ENCODE measurements at places on chromosomes 16 and 17.

GRCh38 chr17:17841601-17842025, 4.8 kb upstream of the SREBF1 start:
- ATAC-seq: peak; percentile 5

GRCh38 chr17:49997301-49997650, 2.3 kb upstream of the DLX3 start:
- peak; percentile 1 for ATAC-seq

DNA sequence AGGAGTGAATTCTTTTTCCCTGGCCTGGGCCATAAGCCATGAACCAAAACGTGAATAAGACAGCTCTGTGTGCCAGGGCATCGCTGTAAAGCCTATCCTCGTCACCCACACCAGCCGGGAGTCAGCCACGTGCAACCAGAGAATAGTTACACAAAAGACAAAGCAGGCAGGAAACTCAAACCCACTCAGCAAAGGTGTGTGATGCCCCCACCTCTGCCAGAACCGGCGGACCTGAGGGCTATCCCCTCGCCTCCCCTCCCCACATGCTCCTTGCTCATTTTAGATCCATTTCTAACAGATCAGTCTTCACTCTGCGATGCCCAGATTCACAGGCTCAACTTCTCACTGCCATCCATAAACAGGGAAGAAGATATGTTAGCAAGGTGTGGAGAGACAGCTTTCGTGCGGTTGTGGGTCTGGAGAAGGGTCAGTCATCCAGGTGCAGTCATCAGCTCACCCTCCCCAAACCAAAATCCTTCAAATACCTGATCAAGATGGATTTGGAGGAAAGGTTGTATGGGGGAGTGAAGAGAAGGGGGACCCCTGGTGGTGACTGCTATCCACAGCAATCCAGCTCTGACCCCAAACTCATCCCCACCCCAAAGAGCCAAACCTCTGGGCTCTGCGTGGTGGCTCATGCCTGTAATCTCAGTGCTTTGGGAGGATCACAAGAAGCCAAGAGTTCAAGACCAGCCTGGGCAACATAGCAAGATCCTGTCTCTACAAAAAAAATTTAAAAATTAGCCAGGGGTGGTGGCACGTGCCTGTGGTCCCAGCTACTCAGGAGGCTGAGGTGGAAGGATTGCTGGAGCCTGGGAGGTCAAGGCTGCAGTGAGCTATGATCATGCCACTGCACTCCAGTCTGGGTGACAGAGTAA, 219.2 kb downstream of the C16orf78 start:
- ATAC-seq: peak; percentile 75

DNA sequence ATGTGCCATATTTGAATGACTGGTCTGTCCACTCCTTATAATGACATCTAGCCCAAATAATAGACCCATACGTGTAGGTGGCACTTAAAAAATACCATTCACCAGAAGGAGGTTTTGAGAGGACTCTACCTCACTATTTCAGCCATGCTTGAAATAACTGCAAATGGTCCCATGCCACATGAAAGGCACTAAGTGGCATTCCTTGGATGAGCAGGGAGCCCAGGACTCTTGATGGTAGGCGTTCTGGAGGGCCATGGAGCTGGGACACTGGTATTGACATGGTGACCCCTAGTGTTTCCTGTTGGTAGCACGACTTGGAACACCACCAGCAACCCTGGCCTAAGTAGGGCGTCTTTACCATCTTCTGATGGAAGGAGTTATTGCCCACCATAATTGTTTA, 148.7 kb upstream of the ZFHX3 start:
- peak; percentile 94 for ATAC-seq

DNA sequence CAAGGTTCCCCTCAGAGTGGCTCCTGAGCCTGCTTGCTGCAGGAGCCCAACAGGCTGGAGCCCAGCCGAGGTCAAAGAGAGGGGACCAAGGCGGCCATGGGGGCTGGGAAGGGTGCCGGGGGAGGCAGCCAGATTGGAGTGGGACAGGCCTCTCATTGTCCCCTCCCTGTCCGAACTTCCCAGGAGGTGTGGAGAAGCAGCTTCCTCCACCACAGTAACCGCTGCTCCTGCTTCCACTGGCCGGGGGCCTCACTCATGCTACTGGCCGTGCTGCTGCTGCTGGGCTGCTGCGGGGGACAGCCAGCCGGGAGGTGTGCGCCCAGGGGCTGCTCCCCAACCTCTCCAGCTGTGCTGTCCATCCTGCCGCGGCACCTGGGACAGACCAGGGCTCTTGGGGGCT, 29.3 kb downstream of the TMEM94 start:
- no peak for ATAC-seq

- peak; percentile 0 for ATAC-seq
Observed at GRCh38 chr16:28845761-28846079, 428 bp downstream of the TUFM start.

DNA sequence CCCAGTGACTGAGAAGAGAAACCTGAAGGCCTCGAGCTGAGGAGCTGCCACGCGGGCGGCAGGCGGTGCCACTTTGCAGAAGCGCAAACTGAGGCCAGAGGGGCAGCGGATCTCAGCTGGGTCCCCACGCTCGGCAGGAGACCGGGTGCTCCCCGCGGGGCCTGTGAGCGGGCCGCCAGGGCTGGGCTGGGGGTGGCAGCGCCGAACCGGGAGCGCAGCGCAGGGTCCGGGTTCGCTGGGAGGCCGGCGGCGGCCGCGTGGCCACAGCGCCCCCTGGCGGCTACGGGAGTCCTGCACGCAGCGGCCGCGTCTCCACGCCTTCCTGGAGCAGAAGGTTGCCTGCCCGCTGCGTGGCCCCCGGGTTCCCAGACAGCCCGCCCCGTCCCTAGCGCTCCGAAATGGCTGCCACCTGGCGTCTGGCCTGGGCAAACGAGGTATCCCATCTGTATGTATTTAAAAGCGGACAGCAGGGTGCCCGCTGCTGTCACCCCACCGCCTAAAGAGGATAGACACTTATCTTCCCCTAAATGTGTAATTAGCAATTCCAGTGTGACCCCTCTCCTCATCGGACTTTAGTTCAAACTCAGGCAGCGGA, 96.1 kb upstream of the CDH5 start:
- peak; percentile 87 for ATAC-seq

DNA sequence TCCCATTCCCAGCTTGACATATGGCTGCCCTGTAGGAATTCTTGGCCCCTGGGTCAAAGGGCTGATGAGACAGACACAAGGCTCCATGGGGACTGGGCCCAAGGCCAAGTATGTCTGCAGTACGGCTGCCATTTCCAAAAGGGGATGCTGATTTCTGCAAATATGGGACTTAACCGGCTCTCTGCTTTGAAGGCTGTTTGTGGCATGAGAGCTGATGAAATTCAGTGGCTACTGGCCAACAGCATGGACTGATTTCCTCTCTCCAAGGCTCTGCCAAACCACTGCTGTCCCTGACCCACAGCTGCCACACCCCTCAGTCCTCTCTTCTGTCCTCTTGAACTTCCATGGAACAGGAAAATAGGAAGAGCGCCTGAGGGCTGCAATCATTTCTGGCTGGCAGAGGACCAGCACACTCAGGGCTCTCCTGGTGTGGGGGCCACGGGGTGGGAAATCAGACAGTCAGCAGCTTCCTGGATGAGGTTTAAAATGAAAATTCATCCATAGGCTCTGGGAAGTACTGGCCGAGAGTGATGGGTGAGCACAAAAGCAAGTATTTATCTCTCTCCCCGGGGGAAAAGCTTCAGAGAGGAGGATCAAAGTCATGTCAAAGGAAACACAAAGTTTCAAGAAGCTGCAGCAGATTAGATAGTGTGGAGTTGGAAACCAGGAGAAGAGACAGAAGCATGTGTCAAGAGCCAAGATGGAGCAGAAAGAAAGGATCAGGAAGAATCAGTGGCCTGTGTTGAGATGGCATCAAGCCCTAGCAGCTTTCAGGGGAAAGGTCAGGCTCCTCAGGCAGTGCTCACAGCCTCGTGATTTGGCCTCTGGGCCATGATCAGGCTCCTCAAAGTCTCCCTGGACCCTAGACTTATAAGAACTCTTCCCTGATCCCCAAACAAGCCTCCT, 64.1 kb upstream of the SREBF1 start:
- ATAC-seq: peak; percentile 90

GRCh38 chr17:35876534-35876933, 3.6 kb downstream of the CCL5 start:
- ATAC-seq: no peak

- ATAC-seq: no peak
Observed at GRCh38 chr17:82490512-82491195, 28.9 kb upstream of the FOXK2 start.

- ATAC-seq: no peak
Observed at GRCh38 chr16:76164970-76165558, 112.1 kb upstream of the CNTNAP4 start.

GRCh38 chr16:30946671-30947540, 2.0 kb upstream of the ORAI3 start:
- no peak for ATAC-seq

DNA sequence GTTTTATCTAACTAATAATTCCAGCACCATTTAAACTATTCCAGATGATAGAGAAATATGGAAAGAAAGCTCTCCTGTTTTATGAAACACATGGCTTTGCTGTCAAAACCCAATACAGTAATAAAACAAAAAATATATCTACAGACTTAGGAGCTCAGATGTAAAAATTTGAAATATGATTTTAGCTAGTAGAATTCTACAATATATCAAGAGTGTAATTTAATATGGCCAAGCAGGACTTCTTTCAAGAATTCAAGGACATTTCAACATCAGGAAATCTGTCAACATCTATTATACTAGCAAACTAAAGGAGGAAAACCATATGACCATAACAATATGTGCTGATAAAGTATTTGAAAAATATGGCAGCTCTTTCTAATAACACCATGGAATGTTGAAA, 57.5 kb downstream of the CCDC182 start:
- ATAC-seq: peak; percentile 90

DNA sequence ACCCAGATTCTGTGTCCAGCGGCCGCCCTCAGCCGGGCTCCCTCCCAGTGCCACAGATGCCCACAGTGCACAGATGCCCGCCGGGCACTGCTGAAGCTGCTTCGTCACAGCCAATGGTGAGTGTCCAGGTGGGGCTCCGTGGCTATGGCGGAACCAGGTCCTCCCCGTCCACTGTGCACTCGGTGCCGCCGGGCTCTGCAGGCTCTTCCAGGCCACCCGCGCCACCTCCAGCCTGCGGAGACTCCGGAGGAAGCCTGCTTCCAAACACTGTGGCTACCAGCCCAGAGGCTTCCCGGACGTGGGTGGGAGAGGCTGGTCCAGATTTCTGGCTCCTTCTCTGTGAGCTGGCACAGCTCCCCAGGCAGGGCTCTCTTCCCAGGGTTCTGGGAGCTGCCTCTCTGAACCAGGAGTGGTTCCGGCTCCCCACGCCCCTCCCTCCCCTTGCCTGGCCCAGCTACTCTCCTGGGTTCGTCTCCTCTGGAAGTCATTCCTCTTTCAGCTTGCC, 2.8 kb upstream of the PYCR1 start:
- no peak for ATAC-seq

- ATAC-seq: peak; percentile 30
Observed at GRCh38 chr16:29821643-29822115, 1.4 kb downstream of the MVP start.

GRCh38 chr17:49407981-49408501, 6.6 kb downstream of the PHB1 start:
- ATAC-seq: peak; percentile 95

DNA sequence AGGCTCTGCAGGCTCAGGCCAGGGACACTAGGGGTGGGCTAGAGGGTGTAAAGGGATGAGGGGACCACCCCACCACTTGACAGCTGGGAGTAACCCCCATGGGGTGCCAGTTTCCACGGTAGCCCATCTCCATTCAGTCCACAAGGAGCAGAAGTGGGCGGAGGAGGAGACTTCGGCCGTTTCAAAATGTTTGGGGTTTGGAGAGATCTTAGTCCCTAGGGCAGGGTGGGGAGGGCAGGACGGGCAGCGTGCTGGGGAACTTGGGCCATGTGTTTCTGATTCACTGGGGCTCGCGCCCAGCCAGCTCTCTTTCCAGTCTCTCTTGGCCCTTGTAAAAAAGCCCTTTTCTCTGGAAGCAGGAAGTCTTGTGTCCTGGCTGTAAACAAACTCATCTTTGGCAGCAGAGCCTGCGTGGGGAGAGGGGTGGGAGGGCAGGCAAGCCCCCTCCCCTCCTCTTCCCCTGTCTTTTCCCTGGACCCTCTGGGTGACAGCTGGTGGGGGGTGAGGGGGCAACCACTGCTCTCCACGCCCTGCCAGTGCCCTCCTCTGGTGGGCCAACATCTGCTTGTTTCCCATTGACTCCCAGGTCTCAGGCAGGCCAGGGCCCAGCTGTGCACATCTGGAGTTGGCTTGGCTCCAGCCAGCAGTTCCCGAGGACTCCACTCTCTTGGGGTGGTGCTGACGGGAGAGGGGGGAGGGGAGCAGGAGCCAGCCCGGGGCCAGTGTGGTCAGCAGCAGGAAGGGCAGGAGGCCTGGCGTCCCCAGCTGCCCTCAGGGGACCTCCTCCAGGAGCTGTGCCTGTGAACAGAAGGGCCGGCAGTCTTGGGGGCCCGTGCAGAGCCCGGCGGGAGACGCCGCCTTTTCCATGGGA, 8.1 kb downstream of the CYGB start:
- ATAC-seq: peak; percentile 79

DNA sequence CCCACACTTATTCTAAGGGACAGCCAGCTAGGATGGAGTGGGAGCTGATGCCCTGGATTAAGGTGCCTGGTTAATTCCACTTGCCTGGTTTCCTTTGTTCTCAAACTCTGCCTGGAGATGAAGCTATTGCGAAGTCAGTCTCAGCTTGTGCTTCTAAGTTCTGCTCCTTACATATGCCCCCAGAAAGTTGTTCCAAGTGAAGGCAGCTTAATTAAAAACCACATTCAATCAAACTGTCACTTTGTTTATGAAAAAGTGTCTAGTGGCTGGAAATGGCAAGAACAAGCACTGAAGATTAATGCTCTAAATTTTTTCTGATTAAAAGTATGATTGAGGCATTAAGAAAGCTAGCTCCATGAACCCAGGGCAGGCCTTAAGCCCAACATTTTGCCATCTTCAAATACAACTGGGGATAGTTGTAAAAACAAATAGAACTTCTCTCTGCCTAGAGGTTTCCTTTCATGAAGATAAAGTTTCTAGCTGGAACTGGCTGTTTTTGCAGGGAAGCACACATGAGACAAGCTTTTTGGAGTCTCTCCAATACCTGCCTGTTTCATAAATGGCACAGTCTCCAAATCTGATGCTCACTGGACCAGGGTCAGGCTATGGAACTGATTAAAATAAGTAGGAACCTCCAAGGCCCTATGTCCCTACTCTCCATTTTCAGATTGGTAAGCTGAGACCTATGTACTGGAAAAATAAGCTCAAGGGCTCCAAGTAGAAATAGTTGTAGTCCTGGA, 100.9 kb downstream of the GRIN2A start:
- ATAC-seq: no peak

- ATAC-seq: peak; percentile 16
Observed at GRCh38 chr16:2149630-2150417, 1.4 kb downstream of the RAB26 start.
